Naive thymus-derived CD8-positive, alpha-beta T cell (primary cell): ENCODE measurements at places on chromosomes 13 and 19. TPM values are rescaled to one million over a fixed set of nuclear protein-coding genes. Genes with fewer than 3 reads are reported as not detected.

DNA sequence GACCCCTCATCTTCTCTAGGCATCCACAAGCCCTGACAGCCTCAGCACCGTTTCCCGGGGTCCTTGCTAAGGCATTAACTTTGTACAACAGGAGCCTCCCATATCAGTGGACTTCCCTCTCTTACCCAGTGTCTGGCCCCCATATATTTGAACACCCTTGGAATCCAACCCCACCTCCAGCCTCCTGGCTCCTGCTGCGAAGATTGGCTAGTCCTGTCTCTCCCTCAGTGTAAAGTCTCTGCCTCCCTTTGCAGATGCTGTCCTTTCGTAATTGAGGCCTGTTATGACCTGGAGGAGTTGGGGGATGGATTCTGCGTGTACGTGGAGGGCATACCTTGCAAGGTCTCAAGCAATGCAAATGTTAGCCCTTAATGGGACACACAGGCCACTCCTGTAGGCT lies 413.7 kb downstream of the IRS2 start:
- H3K27me3 ChIP-seq = peaks cover 3% of the 10 kb centered on the region
- no peak overlapping the region for H3K4me3 ChIP-seq
- no peak for DNase-seq

DNA sequence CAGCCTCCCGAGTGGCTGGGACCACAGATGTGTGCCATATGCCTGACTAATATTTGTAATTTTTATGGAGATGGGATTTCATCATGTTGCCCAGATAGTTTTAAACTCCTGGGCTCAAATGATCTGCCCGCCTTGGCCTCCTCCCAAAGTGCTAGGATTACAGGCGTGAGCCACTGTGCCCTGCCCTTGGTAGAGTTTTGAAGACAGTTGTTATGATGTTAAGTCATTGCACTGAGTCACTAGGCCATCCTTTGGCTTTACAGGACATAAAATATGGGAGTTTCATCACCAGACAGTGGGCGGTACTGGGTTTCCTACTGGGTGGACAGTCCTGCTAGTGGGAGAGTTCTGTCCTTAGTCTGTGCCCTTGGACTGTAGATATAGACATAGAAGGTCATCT lies 282.5 kb downstream of the ATP8A2 start:
- no peak for DNase-seq
- H3K27ac ChIP-seq = no peak overlapping the region
- H3K4me3 ChIP-seq = no peak overlapping the region
- H3K36me3 ChIP-seq = no peaks in the 10 kb centered on the region

GRCh38 chr13:90414691-90415596 lies 932.5 kb upstream of the MIR17HG start:
- H3K27me3 ChIP-seq = no peaks in the 10 kb centered on the region
- no peaks in the 10 kb centered on the region for H3K4me1 ChIP-seq
- H3K27ac ChIP-seq = no peak overlapping the region

LRRC63 gene
- total RNA-seq = 0.62 TPM

SHD gene
- total RNA-seq = not detected

VSTM2B gene
- total RNA-seq = not detected

- no peak for DNase-seq
- H3K4me3 ChIP-seq = no peak overlapping the region
- no peak overlapping the region for H3K27ac ChIP-seq
- H3K4me1 ChIP-seq = peaks cover 7% of the 10 kb centered on the region
- peaks cover 16% of the 10 kb centered on the region for H3K27me3 ChIP-seq
- no peaks in the 10 kb centered on the region for H3K36me3 ChIP-seq
Measured at GRCh38 chr19:38252941-38253691, 3.1 kb downstream of the PPP1R14A start.

- no peak overlapping the region for H3K4me3 ChIP-seq
- H3K27me3 ChIP-seq = no peaks in the 10 kb centered on the region
- DNase-seq = no peak
- no peaks in the 10 kb centered on the region for H3K4me1 ChIP-seq
- no peaks in the 10 kb centered on the region for H3K36me3 ChIP-seq
- H3K27ac ChIP-seq = no peak overlapping the region
Measured at GRCh38 chr13:63455938-63456337, 2040.3 kb upstream of the PCDH20 start.

DNA sequence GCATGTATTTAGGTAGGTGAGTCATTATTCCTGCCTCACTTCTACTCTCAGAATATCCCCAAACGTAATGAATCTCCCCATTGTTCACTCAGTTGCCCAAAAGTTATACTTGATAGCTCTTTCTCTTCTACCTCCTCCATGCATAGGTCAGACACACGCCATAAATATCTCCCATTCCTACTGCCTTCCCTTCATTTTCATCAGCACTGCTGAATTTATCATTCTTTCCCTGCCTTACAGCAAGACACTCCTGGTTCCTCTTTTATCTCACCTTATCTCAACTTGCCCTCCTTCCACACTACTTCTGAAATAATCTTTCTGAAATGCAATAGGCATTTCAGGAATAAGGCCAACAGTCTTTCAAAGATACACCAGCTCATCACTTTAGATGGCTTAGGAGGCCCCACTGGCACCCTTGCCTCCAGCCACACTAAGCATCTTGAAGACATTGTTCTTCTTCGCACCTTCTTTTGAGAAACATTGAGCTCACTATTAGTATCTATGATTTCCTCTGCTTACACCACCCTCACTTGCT lies 333.9 kb downstream of the MYO16 start:
- no peaks in the 10 kb centered on the region for H3K4me1 ChIP-seq
- H3K27ac ChIP-seq = no peak overlapping the region
- peaks cover 2% of the 10 kb centered on the region for H3K27me3 ChIP-seq

DNA sequence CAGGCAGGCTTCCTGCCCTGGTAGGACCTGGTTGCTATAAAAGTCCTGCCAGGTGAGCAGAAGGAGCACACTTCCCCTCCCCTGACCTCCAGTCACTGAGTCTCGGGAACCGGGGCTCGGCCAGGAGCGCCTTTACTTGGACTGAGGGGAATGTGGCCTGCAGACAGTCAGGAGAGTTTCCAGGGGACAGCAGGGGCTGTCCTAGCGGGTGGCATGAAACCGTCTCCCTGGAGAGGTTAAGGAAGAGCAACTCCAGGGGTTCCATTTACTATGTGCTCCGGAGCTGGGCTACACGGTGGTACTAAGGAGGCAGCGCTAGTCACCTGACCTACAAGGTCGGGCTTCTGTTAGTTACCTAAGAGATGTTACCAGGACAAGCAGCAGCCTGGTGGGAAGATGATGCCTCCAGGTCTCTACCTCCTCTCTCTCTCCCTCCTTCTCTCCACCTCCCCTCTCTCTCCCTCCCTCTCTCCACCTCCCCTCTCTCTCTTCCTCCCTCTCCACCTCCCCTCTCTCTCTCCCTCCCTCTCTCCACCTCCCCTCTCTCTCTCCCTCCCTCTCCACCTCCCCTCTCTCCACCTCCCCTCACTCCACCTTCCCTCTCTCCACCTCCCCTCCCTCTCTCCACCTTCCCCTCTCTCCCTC lies 4.1 kb upstream of the CNOT3 start:
- peaks cover 18% of the 10 kb centered on the region for H3K4me1 ChIP-seq
- no peak for DNase-seq
- H3K27me3 ChIP-seq = no peaks in the 10 kb centered on the region
- peaks cover 14% of the 10 kb centered on the region for H3K36me3 ChIP-seq
- H3K4me3 ChIP-seq = no peak overlapping the region
- H3K27ac ChIP-seq = no peak overlapping the region

DNA sequence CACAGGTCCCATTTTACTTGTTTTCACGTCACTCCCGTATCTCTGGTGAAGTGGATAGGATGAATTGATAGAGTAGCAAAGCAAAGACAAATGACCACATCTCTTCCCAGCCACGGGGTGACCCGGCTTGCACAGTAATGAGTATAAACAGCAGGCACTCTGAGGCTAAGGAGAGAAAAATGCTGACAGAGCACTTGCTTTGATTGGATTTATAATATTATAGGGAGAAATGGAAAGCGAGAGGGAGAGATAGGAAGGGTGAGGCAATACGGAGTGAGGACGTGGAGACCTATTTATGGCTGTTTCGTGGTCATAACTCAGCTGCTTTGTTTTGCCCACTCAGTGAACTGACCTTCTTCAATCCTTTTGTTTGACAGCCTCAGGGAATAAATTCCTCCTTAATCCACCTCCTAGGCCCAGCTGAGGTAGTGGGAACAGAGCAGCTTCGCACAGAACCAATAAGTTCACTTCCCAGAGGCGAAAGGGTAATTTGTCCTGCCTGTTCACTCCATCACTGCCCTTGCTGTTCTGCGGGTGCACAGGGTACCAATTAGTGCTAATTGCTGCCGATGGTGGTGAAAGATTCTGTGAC lies 68.6 kb downstream of the ERCC5 start:
- no peak overlapping the region for H3K4me3 ChIP-seq
- no peak overlapping the region for H3K27ac ChIP-seq
- H3K27me3 ChIP-seq = peaks cover 17% of the 10 kb centered on the region

KLK12 gene
- not detected for total RNA-seq

- H3K27ac ChIP-seq = no peak overlapping the region
- H3K4me1 ChIP-seq = peaks cover 4% of the 10 kb centered on the region
- no peak for DNase-seq
- no peak overlapping the region for H3K4me3 ChIP-seq
- peaks cover 18% of the 10 kb centered on the region for H3K27me3 ChIP-seq
- peaks cover 3% of the 10 kb centered on the region for H3K36me3 ChIP-seq
Measured at GRCh38 chr19:33192010-33192409, 2.1 kb upstream of the LRP3 start.

DNA sequence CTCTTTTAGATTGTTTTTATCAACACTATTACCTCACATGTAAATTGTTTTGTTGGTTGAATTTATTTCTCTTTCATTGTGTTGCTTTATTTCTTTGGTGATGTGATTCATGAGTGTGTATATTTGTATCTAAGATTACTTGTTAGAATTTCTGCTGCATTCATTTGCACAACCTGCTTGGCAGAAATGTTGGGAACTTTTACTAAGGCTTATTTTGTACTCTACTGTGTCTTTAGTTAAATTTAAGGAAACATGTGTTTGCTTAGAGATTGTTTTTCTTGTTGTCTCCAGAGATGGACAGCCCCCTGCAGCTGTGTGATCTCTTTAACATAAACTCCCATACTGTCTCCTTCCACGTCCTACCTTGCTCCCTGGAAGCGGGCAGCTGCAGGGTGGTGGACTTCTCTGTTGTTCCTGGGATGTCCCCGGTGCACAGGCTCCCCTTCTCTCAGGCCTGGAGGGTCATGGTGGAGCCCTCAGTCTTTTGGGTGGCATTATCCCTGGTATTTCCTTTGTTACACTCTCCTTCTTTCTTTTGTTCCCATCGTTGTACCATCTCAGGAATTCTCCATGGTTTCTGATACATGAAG lies 212.0 kb upstream of the SPRY2 start:
- H3K27me3 ChIP-seq = no peaks in the 10 kb centered on the region
- H3K4me1 ChIP-seq = no peaks in the 10 kb centered on the region

GRCh38 chr13:78227709-78228108 lies 309.1 kb upstream of the EDNRB start:
- H3K4me1 ChIP-seq = no peaks in the 10 kb centered on the region
- no peak overlapping the region for H3K27ac ChIP-seq
- no peak overlapping the region for H3K4me3 ChIP-seq

- H3K4me1 ChIP-seq = peaks cover 10% of the 10 kb centered on the region
- H3K27ac ChIP-seq = no peak overlapping the region
- DNase-seq = no peak
Measured at GRCh38 chr19:45417151-45417550, 6.6 kb downstream of the ERCC1 start.

TNFAIP8L1 gene
- total RNA-seq = 20.7 TPM

DNA sequence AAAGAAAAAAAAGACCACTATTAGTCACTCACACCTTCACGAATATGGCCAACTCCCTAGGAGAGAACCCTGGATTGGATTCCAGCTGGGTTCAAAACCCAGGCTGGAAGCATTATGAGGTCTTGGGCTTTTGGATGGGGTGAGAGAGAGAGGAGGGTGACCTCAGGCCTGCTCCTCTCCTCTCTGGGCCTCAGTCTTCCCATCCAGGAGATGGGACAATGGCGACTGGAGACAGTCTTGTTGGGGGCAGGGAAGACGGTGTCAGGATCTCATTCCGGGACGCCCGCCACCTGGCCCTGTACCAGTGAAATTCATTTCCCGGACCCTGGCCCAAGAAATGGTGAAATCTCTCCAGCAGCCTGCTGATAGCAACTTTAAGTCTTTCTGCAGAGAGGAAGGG lies 26.3 kb downstream of the TINCR start:
- no peaks in the 10 kb centered on the region for H3K36me3 ChIP-seq
- no peak overlapping the region for H3K27ac ChIP-seq
- no peak for DNase-seq
- H3K4me1 ChIP-seq = no peaks in the 10 kb centered on the region
- no peak overlapping the region for H3K4me3 ChIP-seq

DNA sequence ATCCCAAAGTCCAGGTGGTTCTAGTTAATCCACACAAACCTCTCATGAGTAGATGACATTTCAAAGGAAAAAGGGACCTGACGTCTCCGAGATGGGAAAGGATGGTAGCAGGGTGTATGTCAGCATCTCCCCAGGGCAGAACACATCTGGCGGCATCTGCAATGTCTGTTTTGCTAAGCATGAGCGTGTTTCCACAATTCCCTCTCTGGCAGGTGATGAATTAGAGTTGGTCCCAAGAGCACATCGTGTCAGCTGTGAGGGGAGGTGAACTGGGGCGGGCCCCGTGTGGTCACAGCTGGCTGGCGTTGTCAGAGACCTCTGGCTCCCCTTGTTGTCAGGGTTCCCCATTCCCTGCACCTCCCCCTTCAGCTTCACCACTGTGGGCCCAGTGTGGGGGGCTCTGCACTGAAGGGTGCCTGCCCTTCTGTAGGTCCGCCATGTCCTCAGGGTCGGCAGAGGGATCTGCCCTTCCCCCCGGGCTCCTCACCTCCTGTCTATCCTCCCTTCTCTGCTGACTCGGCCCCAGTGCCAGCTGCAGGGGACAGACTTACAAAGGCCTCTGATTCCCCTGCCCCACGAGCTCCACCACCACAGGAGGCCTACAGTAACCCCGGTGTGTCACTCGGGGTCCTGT lies 58.2 kb downstream of the CDADC1 start:
- H3K4me3 ChIP-seq = no peak overlapping the region
- no peak overlapping the region for H3K27ac ChIP-seq
- DNase-seq = no peak
- peaks cover 9% of the 10 kb centered on the region for H3K4me1 ChIP-seq

TBXA2R gene
- 18.5 TPM for total RNA-seq
